Left lobe of liver (tissue), 2 donors: ENCODE measurements at places on chromosomes 3 and 15. TPM values are rescaled to one million over a fixed set of nuclear protein-coding genes. Genes with fewer than 3 reads are reported as not detected.

The CASR gene
- total RNA-seq: 0.30 TPM

The SCG3 gene
- total RNA-seq: not detected

The SLC6A20 gene
- total RNA-seq: 0.08 TPM

DNA sequence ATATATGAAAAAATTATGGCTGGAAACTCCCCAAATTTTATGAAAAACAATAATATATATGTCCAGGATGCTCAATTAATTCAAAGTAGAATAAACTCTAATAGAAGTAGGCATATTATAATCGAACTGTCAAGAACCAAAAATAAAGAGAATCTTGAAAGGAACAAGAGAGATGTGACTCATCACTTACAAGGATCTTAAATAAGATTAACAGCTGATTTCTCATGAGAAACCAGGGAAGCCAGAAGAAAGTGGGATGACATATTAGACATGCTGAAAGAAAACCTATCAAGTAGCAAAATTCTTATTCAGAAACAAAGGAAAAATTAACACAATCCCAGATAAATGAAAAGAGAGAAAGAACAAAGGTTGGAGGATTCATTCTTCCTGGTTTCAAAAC, 66.8 kb downstream of the FAIM start:
- DNase-seq: no peak

- no peak for DNase-seq
Observed at GRCh38 chr3:151174351-151174750, 28.7 kb downstream of the GPR171 start.

DNA sequence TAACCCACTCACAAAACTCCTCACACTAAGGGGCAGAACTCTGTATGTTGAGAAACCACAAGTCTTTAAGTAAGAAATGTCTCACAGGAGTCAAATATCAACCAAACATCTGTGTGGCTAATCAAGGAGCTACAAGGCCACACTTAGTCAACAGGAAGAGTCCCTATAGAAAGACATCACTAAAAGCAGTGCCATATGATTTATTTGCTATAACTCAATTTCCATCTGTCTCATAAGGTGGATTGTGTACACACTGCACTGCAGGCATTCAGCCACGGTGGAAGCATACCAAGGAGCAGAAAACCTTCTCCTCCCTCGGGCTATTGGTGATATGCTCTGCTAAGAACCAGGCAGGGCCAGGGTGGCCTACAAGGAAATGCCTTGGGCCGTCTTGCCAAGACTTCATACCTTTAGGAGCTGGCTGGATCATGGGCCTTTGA, 197.6 kb upstream of the CFAP20DC start:
- DNase-seq: no peak

- no peak for DNase-seq
Observed at GRCh38 chr15:33987444-33987843, 19.1 kb downstream of the CHRM5 start.

GRCh38 chr3:119609301-119609700, 11.6 kb downstream of the PLA1A start:
- peak; percentile 33 for DNase-seq

DNA sequence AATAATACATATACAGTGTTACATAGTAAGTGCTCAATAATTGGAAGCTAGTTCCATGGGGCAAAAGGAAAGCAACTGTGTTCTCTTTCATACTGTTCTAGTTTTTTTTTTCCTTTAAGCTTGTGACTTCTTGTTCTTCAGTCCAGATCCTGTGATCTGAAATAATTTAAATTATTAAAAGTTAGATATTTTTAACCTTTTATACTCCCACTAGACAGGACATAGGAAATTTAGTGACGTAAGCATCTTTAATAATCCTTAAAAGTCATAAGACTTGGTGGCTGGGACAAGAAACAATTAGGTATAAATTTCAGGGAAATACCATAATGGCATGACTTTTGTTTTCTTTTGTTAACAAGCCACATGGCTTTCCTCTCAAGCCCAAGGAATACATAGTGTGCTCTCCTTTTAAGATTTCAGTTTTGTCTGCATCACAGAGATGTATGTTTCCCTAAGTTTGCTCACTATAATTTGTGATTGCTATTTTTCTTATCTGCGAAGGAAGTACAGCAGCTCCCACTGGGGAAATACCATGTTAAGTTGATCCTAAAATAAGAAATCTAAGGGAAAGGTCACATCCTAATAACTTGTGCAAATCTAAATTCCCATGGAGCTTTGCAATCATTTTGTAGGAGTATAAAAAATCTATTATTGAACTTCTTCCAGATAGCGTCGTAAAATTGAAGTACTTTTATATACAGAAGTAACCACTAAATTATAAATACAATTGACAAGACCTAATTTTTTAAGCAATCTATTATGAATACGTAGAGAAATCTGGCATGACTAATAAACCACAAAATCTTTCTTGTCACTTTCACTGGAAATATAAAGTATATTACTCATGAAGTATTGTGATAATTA, 30.1 kb downstream of the PPARG start:
- DNase-seq: no peak

- no peak for DNase-seq
Observed at GRCh38 chr15:95565690-95566089, 764.8 kb upstream of the NR2F2 start.

DNA sequence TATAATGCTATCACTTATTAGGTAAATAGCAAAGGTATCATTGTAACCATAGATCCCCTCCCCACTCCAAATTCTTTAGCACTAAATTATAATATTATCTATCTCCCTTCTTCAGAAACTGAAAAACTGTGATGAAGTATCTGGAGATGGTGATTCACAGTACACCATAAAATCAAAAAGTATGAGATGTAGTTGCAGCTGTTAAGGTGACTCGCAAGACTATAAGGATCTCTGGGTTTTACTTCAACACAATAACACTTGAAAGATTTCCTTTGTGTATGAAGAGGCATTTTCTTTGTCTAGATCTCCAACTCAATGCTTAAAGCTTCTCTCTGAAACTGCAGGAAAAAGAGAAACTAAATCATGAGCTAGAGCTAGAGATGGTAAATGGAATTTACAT, 46.9 kb downstream of the IFT57 start:
- DNase-seq: no peak

DNA sequence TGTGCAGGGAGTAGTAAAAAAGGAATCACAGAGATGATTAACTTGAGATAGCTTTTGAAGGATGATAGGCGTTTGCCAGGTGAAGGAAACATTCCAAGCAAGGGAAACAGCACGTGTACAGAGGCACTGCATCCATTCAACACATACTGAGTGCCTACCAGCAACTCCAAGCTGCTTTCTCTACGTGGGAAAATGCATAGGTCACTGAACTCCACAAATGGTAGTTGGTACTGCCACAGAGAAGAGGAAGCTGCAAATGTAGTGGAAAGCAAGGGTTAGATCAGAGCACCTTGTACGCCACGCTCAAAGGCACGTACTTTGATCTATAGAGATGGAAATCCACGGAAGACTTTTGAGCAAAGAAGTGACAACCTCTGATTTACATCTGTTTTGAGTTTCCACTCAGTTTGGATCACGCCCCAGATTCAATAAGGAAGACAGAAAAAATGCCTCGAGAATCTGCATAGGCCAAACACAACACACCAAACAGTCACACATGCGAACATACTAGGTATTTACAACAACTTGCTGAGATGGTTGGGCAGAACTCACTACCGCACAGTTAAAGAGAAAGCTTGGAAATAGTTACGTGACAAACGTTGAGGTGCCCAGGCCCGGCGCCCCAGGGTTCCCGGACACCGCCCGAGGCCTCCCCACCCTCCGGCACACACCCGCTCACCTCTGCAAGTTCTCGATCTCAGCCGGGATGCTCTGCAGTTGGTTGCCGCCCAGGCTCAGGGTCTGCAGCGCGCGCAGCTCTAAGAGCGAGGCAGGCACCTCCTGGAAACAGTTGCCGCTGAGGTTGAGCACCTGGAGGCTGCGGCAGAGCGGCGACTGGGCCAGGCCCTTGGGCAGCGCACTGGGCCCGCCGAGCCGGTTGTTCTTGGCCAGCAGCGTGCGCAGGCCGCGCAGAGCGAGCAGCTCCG, 826 bp downstream of the LRRC58 start:
- DNase-seq: no peak
